ENCODE measurements at places on chromosomes 1 and 21. TPM values are rescaled to one million over a fixed set of nuclear protein-coding genes. Genes with fewer than 3 reads are reported as not detected.

FMO1 gene
- not detected for total RNA-seq

SLC45A1 gene
- total RNA-seq = 1.2 TPM

CR2 gene
- not detected for total RNA-seq

OMA1 gene
- 9.8 TPM for total RNA-seq

PYHIN1 gene
- total RNA-seq = not detected

LDLRAD1 gene
- not detected for total RNA-seq

TMEM82 gene
- total RNA-seq = not detected

CD244 gene
- total RNA-seq = not detected

DDOST gene
- 257 TPM for total RNA-seq

IGSF21 gene
- not detected for total RNA-seq

P3H1 gene
- 68.0 TPM for total RNA-seq

ZNF687 gene
- 5.7 TPM for total RNA-seq

GLIS1 gene
- total RNA-seq = not detected

TSTD1 gene
- total RNA-seq = 7.1 TPM

CDK11A gene
- total RNA-seq = 10.5 TPM

DNA sequence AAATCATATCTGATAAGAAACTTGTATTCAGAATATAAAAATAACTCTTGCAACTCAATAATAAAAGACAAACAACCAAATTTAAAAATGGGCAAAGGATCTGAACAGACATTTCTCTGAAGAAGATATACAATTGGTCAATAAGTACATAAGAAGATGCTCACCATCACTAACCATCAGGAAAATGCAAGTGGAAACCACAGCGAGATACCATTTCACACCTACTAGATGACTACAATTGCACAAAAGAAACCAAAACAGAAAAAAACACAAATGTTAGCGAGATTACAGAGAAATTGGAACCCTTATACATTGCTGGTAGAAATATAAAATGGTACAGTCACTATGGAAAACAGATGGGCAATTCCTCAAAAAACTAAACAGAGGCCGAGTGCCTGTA is 11.5 kb upstream of the ZNF683 start:
- no peak for DNase-seq

- no peak for DNase-seq
Measured at GRCh38 chr1:65539266-65540131, 119.0 kb downstream of the LEPR start.

- no peak for DNase-seq
Measured at GRCh38 chr1:70358921-70359564, 4.5 kb upstream of the ANKRD13C start.

GRCh38 chr1:13749543-13750341 is 49.8 kb downstream of the PRDM2 start:
- DNase-seq = peak; percentile 39

DNA sequence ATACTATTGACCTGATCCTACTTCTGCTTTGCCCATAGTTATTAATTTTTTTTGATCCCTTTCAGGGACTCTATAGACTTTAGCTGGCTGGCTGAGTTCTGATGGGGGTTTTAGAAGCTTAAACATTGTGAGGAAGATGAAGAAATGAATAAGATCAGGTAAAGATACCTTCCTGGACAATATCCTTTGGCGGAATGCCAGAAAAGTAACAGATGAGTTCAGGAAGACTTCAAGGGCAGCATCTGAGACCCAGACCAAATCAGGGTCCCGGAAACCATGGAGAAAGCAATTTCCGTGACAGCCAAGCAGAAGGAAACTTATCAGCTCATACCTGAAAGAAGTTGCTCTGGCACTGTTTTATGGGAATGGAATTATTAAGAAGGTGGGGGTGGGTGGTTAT is 100.4 kb downstream of the XCL2 start:
- DNase-seq = no peak

DNA sequence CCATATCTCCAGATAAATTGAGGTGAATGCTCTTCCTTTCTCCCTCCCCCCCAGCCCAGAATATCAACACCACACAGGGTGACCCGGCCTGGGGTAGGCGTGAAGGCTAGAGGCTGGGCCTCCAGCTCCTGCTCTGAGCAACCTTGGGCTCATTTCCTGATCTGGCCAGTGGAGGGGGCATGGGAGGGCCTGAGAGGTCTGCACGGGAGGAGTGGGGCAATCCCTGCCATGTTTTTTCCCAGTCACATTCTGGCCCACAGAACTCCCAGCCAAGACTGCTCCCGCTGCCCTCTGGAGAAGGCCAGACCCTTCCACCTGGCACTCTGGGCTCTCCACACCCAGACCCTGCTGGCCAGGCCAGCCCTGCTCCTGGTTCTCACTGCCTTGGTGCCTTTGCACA is 3.9 kb downstream of the CLDN19 start:
- no peak for DNase-seq

GRCh38 chr1:204760757-204761156 is 75.2 kb upstream of the LRRN2 start:
- DNase-seq = no peak

GRCh38 chr1:207789792-207790787 is 38.2 kb downstream of the CD46 start:
- DNase-seq = no peak

DNA sequence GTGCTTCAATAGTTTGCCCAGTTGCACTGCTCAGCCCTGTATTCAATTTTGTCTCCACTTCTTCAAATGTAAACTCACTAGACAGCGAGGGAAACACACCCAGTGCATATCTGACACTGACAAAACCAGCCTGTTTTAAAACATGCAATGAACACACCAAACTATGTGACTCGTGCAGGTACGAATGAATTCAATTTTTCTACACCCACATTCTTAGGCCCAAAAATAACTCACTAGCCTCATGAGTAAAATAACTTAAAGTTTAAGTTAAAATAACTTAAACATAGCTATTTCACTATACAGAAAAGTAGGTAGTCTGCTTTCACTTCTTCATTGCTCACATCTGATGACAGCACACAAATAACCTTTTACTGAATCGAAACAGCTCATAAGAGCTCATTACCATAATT is 21.1 kb downstream of the TTC13 start:
- no peak for DNase-seq

DNA sequence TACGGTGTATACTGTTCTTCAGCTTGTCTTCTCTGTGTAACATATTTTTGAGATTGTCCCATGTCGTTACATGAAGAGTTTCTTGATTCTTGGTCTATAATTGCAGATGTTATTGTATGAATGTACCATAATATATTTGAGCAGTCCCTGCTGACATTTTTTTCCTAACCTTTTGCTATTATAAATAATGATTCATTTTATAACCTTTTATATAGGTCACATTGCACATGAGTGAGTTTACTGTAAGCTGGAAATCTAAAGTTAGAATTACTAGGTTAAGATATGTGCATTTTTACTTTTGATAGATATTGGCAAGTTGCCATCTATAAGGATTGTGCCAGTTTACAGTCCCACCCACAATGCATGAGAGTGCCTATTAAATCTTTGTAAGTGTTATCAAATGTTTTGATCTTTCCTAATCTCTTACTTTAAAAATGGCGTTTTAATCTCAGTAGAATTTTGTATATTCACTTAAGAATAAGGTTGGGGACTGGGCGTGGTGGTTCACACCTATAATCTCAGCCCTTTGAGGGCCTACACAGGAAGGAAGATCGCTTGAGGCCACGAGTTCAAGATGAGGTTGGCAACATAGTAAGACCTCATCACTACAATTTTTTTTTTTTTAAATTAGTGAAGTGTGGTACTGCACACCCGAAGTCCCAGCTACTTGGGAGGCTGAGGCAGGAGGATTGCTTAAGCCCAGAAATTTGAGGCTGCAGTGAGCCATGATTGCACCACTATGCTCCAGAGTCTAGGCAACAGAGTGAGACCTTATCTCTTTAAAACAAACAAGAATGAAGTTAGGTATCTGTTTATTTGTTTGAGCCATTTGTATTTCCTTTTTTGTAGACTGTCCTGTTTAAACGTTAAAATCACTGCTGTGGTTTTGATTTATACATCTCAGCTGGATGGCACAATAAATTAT is 36.5 kb downstream of the ZMYM1 start:
- peak; percentile 2 for DNase-seq

- peak; percentile 8 for DNase-seq
Measured at GRCh38 chr1:92298213-92298572, 594 bp downstream of the GLMN start.

- no peak for DNase-seq
Measured at GRCh38 chr1:31038360-31038759, 27.2 kb downstream of the PUM1 start.

- DNase-seq = no peak
Measured at GRCh38 chr1:38721816-38722215, 137.8 kb downstream of the RRAGC start.

- DNase-seq = no peak
Measured at GRCh38 chr1:209706622-209707021, 2.0 kb downstream of the HSD11B1 start.

- peak; percentile 10 for DNase-seq
Measured at GRCh38 chr1:54798769-54799641, 2.1 kb downstream of the TTC22 start.

DNA sequence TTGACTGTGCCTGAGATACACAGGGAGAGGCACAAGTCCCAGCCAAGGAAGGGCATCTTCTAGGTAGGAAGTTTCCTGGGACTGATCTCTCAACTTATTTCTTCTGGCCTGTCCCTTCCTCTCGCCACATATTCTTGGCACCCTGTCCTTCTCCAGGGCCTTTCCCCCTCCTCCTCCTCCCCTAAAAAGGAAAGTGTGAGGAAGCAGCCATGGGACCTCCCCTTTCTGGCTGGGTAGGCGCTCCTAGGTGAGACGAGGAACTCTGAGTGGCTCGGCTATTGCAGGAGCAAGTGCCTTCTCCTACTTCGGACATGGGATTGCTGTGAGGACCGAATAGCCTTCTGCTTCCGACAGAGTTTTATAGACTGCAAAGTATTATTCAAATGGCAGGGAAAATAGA is 15.5 kb upstream of the MTARC2 start:
- no peak for DNase-seq

DNA sequence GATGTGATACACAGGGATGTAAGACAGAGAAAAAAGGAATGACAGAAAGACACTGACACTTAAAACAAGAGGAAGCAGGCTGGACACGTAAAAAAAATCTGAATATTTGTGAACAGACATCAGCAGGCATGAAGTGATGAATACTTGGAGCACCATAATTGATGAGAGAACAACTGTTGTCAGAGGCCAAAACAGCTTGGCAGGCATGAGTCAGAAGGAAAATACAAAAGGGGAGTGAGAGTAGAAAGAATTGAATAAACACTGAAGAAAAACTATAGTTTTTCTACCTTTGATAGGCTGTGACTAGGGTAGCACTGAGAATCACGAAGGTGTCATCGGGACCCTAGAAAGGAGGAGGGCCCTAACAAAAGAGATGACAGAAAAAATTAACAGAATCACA is 21.6 kb upstream of the GUCA2A start:
- DNase-seq = peak; percentile 50

- no peak for DNase-seq
Measured at GRCh38 chr21:14741256-14741655, 195.1 kb upstream of the SAMSN1 start.

GRCh38 chr1:1683104-1683905 is 9.3 kb downstream of the SLC35E2B start:
- no peak for DNase-seq

DNA sequence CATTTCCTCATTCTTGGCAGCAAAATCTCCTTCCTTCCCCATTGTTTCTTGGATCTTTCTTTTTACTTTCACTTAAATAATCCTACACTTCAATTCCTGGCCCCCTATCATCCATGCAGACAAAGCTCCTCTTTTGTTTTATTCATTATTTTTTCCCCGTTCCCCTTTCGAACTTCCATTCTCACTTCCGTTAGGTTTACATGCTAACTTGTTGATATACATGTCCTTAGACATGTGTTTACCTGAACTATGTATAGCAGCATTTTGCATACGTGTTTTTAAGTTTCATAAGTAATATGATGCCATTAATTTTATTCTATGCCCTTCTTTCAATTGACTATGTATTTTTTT is 67.0 kb upstream of the LYST start:
- no peak for DNase-seq

DNA sequence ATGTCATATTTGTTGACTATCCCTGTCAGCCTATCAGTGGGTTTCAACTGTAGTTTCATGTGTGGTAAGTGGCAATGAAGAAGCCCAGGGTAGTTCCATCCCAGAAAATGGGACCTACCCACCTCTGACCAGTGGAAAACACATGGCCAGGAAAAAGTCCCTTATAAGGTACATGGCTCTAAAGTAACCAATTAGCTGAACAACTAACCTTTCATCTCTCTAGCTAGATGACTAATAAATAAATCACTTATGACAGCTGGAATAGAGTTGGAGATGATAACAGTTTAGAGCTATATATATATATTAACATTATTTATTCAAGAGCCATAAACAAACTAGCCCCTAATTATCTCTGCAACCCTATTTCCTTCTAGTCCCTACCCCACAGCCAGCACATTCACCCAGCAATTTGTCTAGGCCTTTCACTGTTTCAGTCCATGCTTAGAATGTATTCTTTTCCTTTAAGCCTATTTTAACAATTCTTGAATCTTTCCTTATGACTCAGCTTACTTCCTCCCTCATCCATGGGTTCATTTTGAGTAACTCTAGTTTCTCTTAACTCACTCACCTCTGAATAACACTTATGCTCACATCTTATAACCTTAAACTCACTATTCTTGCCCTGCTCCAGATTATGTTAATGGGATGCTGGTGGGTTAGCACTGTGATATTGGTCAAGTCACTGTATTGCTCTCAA is 83.7 kb downstream of the TNFSF18 start:
- no peak for DNase-seq

GRCh38 chr1:198287916-198288315 is 131.1 kb downstream of the NEK7 start:
- DNase-seq = no peak

DNA sequence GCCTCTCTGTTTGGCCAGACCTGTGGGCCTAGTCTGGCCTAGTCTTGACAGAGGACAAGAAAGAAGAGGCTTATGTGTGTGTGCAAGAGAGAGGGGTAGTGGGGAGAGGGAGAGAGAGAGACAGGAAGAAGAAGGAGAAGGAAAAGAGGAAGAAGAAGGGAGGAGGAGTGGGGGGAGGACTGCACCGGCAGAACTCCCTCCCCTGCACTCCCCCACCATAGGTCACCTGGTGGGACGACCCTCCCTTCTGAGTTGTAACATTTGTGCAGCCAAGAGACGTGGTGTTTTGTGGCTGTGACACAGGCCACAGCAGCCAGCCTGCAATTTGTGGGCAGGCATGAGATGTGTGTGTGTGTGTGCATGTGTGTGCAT is 4.3 kb downstream of the INAVA start:
- DNase-seq = no peak

GRCh38 chr1:8625981-8626898 is 191.2 kb downstream of the RERE start:
- no peak for DNase-seq

DNA sequence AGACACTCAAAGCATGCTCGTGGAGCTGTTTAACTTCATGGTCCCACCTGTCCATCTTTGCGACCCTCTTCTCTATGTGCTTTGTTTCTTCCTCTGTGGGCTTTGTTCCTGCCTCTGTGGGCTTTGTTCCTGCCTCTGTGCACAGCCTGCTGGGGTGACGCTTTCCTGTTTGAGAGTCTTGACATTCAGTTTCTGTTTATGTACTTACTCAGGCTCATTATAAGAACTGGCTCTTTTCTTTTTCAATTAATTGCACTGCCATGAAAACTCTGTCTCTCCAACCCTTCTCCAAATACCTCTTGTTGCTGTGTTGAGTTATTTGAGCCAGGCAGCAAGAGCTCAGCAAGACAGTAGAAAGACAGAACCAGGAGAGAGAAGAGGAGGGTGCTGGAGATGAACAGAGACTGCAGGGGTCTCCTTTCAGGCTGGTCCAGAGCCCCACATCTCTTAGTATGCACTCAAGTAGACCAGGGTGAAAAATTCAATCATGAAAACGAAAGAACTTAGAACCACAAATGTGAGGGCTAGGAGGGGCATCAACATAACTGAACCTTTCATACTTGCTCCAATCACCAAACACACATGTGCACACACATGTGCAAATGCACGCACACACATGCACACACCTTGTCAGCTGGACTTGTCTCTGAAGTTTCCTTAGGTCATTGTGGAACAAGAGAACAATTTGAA is 88.3 kb upstream of the SGIP1 start:
- DNase-seq = peak; percentile 17
